Sigmoid colon (tissue), 7 donors: ENCODE measurements at places on chromosomes 11 and 22. TPM values are rescaled to one million over a fixed set of nuclear protein-coding genes. Genes with fewer than 3 reads are reported as not detected.

Gene MS4A12
- total RNA-seq, result not detected

DNA sequence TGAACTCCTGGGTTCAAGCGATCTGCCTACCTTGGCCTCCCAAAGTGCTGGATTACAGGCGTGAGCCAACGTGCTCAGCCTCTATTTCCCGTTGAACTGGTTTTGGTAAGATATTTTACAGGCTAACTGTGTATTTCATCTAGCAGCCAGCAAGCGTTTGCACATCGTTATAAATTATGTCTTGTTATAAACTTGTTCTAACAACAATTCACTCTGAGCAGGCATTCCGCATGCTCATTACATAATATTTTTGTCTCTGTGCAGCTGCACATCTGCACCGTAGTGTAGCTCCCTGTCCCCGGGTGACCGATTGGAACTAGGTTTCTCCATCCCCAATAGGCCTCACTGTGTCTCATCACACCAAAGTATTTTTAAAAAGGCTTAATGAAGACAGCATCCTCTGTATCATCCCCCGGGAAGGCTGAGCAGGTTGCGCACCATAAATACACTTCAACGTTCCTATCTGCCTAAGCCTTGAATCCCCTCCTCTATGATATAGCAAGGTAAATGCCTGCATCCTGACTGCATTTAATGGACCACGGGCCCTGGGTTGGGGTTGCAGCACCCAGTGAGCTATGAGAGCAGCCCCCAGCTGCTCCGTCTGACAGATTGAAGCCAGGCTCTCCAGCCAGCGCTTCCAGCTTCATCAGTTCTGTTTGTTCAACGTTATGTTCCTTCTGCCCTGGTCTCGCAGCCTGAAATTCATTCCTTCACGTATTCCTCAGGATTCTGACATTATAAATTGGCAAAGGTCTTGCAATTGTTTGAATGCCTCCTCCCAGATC, 47.7 kb downstream of the TST start:
- H3K4me3 ChIP-seq, result no peak overlapping the region
- H3K27ac ChIP-seq, result no peak overlapping the region
- peak; percentile 79 for DNase-seq
- no peaks in the 10 kb centered on the region for H3K4me1 ChIP-seq
- no peaks in the 10 kb centered on the region for H3K27me3 ChIP-seq

- no peaks in the 10 kb centered on the region for H3K36me3 ChIP-seq
- DNase-seq, result no peak
- H3K27ac ChIP-seq, result no peak overlapping the region
- no peak overlapping the region for H3K4me3 ChIP-seq
- no peaks in the 10 kb centered on the region for H3K27me3 ChIP-seq
- H3K4me1 ChIP-seq, result no peaks in the 10 kb centered on the region
These were observed 36.1 kb downstream of the PPFIA1 start for GRCh38 chr11:70306586-70307033.

- DNase-seq, result no peak
- H3K4me3 ChIP-seq, result no peak overlapping the region
- H3K4me1 ChIP-seq, result no peaks in the 10 kb centered on the region
- H3K27me3 ChIP-seq, result no peaks in the 10 kb centered on the region
- H3K36me3 ChIP-seq, result no peaks in the 10 kb centered on the region
- peak overlapping the region; percentile 18 for H3K27ac ChIP-seq
These were observed 35.9 kb downstream of the PIK3C2A start for GRCh38 chr11:17171916-17172315.

DNA sequence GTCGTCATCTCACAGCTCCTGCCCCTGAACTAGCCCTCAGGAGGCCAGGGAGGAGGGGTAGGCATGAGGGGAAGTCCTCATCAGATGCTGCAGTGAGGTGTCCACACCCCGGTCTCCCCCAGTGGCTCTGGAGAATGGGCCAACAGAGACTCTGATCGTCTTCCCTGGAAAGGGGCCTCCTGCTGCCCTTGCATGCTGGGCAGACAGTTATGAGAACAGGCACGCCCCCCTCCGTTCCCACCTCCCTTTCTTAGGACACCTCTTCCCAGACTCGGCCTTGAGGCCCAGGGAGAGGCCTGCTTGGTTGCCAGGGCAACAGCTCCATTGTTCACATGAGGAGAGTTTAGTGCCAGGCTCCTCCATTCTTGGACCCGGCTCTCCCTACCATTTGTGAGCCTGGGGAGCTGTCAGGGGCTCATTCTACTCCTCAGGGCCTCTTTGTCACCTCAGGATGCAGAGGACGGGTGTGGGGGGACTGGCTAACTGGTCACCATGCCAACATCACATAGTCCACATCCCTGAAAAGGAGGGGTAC, 157.7 kb downstream of the TTC17 start:
- DNase-seq, result no peak
- no peak overlapping the region for H3K4me3 ChIP-seq
- no peaks in the 10 kb centered on the region for H3K36me3 ChIP-seq
- H3K4me1 ChIP-seq, result no peaks in the 10 kb centered on the region
- H3K27me3 ChIP-seq, result no peaks in the 10 kb centered on the region

- H3K4me1 ChIP-seq, result no peaks in the 10 kb centered on the region
- no peak for DNase-seq
- H3K27ac ChIP-seq, result no peak overlapping the region
- no peaks in the 10 kb centered on the region for H3K27me3 ChIP-seq
- no peak overlapping the region for H3K4me3 ChIP-seq
- H3K36me3 ChIP-seq, result no peaks in the 10 kb centered on the region
These were observed 179.0 kb downstream of the GRM5 start for GRCh38 chr11:88886796-88887195.

DNA sequence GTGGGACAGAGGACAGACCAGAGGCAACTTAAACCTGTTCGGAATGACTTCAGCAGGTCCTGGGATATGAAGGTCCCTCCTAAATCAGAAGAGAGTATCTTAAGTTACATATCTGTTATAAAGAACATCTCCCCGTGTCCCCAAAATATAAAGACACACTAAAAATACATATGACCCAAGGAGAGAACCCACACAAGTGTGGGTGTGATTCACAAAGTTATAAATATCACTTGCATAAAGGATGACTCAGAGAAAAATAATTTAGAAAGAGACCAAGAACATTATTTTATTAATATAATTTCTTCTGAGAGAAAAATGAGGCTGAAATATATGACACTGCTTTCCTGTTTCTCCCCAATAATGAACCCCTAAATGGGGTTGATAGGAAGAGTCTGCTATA, 14.2 kb downstream of the OR5B21 start:
- DNase-seq, result no peak
- H3K4me1 ChIP-seq, result peaks cover 6% of the 10 kb centered on the region
- no peaks in the 10 kb centered on the region for H3K27me3 ChIP-seq
- no peak overlapping the region for H3K27ac ChIP-seq
- no peak overlapping the region for H3K4me3 ChIP-seq
- H3K36me3 ChIP-seq, result no peaks in the 10 kb centered on the region

DNA sequence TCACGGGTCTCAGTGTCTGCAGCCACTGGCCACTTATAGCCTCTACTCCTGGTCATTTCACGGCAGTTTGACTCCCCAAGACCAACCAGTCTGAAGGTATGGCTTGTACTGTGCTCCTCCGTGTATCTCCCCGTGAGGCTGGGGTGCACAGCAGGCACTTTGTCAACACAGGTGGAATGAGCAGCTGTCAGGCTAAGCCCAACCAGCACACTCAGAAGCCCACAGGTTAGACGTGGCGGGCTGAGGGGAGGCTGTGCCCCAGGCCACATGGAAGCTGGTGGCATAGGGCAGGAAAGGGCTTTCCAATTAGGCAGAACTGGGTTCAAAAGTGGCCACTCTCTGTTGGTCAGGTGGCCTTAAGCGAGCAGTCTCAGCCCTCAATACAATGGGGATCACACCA, 7.0 kb downstream of the TP53I11 start:
- no peaks in the 10 kb centered on the region for H3K27me3 ChIP-seq
- no peak overlapping the region for H3K27ac ChIP-seq
- H3K4me3 ChIP-seq, result no peak overlapping the region
- H3K36me3 ChIP-seq, result no peaks in the 10 kb centered on the region
- H3K4me1 ChIP-seq, result no peaks in the 10 kb centered on the region

- DNase-seq, result no peak
- H3K4me3 ChIP-seq, result no peak overlapping the region
- no peaks in the 10 kb centered on the region for H3K27me3 ChIP-seq
- no peak overlapping the region for H3K27ac ChIP-seq
These were observed 55.0 kb upstream of the ARHGAP32 start for GRCh38 chr11:129247135-129247534.

GRCh38 chr22:50118557-50119168, 28.9 kb downstream of the MOV10L1 start:
- H3K27me3 ChIP-seq, result no peaks in the 10 kb centered on the region
- DNase-seq, result peak; percentile 76
- H3K4me3 ChIP-seq, result no peak overlapping the region
- H3K4me1 ChIP-seq, result peaks cover 27% of the 10 kb centered on the region
- H3K36me3 ChIP-seq, result no peaks in the 10 kb centered on the region

DNA sequence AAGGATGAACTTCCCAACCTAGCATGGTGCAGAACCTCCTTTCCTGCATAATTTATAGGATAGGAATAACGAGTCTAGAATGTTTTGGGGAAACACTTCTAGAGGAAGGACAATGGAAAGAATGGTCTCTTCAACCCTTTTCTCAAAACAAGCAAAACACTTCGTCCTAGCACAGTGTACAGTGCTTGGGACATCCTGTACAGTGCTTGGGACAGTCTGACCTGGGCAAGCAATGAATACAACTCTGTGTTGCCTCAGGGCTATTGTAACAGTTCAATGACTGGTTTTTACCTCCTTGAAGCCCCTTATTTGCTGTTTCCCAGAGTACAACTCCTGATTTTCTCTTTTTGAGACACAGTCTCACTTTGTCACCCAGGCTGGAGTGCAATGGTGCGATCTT, 1.6 kb upstream of the ADAMTS8 start:
- no peak for DNase-seq
- no peaks in the 10 kb centered on the region for H3K27me3 ChIP-seq
- no peak overlapping the region for H3K27ac ChIP-seq
- no peak overlapping the region for H3K4me3 ChIP-seq
- peaks cover 39% of the 10 kb centered on the region for H3K4me1 ChIP-seq

Gene C22orf42
- not detected for total RNA-seq

DNA sequence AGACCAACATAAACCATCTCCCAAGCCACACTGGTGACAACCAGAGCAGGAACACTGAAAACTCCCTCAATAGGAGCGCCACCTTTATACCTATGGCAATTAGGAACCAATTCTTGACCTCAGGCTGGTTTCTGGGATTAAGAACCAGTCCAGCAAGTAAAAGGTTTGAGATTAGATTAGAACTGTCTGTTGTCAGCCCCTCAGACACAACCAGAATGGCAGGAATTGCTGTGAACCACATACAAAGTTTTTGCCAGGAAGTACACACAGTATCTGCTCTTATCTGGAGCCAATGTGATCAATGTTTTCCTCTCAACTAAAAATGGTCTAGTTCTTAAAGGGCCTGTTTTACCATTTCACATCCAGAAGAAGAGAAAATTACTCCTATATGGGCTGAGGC, 55.2 kb downstream of the RBFOX2 start:
- H3K27me3 ChIP-seq, result no peaks in the 10 kb centered on the region
- peaks cover 64% of the 10 kb centered on the region for H3K4me1 ChIP-seq
- no peak for DNase-seq
- H3K27ac ChIP-seq, result peak overlapping the region; percentile 83
- H3K36me3 ChIP-seq, result no peaks in the 10 kb centered on the region
- no peak overlapping the region for H3K4me3 ChIP-seq

DNA sequence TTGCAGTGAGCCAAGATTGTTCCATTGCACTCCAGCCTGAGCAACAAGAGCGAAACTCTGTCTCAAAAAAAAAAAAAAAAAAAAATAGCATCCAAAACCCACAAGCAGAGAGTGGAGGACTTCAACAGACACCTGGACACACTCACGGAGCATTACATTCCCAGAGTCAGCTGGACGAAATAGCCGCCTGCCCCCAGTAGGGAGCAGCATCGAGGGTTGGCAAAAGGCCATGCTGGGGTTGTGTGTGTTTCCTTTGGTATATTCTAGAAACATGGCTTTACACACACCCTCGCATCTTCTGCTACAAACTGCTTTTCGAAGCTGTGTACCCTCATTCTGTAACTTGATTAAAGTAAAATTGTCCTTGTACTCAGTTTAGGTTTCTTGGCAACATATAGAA, 5.3 kb downstream of the ADA2 start:
- no peaks in the 10 kb centered on the region for H3K4me1 ChIP-seq
- no peaks in the 10 kb centered on the region for H3K36me3 ChIP-seq
- H3K27ac ChIP-seq, result no peak overlapping the region
- H3K4me3 ChIP-seq, result no peak overlapping the region

Gene SNX32
- 1.2 TPM for total RNA-seq

Gene SCT
- total RNA-seq, result not detected

DNA sequence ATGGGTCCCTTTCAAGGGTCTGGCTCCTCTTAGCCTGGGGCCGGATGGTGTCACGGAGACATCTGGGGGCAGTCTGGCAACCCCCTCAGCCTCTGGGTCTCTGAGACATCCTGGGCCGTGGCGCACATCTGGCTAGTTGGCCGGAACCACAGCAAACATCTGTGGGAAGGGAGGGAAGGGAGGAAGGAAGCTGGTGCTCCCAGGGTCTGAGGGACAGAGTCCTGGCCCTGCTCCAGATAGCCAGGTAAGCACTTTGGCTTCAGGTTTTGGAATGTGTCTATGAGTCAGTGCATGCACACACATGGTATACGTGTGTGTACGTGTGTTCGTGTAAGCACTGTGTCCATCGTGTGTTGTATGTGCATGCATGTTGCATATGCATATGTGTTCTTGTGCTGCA, 225.1 kb downstream of the MN1 start:
- H3K27me3 ChIP-seq, result no peaks in the 10 kb centered on the region
- no peak for DNase-seq
- H3K4me3 ChIP-seq, result no peak overlapping the region
- peaks cover 3% of the 10 kb centered on the region for H3K4me1 ChIP-seq
- no peaks in the 10 kb centered on the region for H3K36me3 ChIP-seq

GRCh38 chr22:38249803-38250642, 22.8 kb downstream of the TMEM184B start:
- H3K27ac ChIP-seq, result no peak overlapping the region
- DNase-seq, result no peak
- H3K4me3 ChIP-seq, result no peak overlapping the region
- H3K36me3 ChIP-seq, result peaks cover 21% of the 10 kb centered on the region
- H3K27me3 ChIP-seq, result no peaks in the 10 kb centered on the region
- peaks cover 56% of the 10 kb centered on the region for H3K4me1 ChIP-seq

Gene PLAAT5
- 8.4 TPM for total RNA-seq

Gene C11orf52
- total RNA-seq, result 3.9 TPM

- no peak for DNase-seq
- H3K27ac ChIP-seq, result no peak overlapping the region
- H3K4me1 ChIP-seq, result peaks cover 5% of the 10 kb centered on the region
- no peak overlapping the region for H3K4me3 ChIP-seq
These were observed 29.8 kb upstream of the CREB3L1 start for GRCh38 chr11:46247659-46248058.

- no peaks in the 10 kb centered on the region for H3K36me3 ChIP-seq
- H3K4me3 ChIP-seq, result no peak overlapping the region
- no peak for DNase-seq
- no peaks in the 10 kb centered on the region for H3K4me1 ChIP-seq
These were observed 11.0 kb upstream of the MS4A6A start for GRCh38 chr11:60193687-60194433.

- no peaks in the 10 kb centered on the region for H3K36me3 ChIP-seq
- H3K27me3 ChIP-seq, result no peaks in the 10 kb centered on the region
- no peak overlapping the region for H3K27ac ChIP-seq
- H3K4me3 ChIP-seq, result no peak overlapping the region
These were observed 33.5 kb downstream of the WEE1 start for GRCh38 chr11:9606809-9607510.

Gene TNRC6B
- 26.5 TPM for total RNA-seq

GRCh38 chr22:46851941-46852340, 89.5 kb downstream of the TBC1D22A start:
- no peaks in the 10 kb centered on the region for H3K4me1 ChIP-seq
- no peak overlapping the region for H3K27ac ChIP-seq
- no peaks in the 10 kb centered on the region for H3K36me3 ChIP-seq
- H3K4me3 ChIP-seq, result no peak overlapping the region

Gene SAA2
- 10.3 TPM for total RNA-seq
